ENCODE measurements at places on chromosomes 5 and 9.

DNA sequence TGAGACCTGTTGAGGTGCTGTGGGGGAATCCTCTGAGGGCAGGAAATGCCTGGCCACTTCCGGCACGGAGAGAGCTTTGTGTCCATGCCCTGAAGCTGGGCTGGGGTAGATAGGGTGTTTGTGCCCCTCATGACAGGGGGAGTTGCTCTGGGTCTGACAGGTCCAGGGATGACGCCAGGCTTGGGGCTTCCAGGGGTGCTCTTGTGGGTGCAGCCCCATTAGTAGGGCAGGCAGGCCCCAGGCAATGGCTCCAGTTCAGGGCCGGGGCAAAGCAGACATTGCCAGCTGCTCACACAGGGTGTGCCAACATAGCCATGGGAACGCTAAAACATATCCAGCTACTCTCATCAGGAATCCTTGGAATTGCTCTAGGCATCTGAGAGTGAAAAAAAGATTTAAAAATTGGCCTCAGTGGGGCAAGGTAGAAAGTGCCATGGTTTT lies 21.1 kb downstream of the PITX1 start:
- DNase-seq = peak; percentile 23

DNA sequence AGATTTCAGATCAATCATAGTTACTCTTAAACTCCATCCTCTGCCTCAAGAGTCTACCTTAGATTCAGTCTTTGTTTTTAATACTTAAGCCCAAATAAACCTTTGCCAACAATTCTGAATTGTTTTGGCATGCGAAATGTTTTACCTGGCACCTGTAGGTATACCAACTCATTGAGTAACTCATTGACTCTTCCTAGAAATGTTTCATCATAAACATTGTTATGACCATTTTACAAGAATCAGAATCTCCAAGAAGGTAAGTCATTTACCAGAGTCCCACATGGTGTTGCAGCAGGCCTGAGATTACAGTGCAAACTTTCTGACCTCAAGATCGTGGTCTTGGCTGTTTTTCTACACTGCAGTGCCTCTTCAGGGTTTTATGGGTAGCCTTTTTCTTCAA lies 750.4 kb downstream of the BRINP1 start:
- no peak for DNase-seq

- no peak for DNase-seq
Measured at GRCh38 chr5:134989266-134989830, 21.6 kb downstream of the CATSPER3 start.

DNA sequence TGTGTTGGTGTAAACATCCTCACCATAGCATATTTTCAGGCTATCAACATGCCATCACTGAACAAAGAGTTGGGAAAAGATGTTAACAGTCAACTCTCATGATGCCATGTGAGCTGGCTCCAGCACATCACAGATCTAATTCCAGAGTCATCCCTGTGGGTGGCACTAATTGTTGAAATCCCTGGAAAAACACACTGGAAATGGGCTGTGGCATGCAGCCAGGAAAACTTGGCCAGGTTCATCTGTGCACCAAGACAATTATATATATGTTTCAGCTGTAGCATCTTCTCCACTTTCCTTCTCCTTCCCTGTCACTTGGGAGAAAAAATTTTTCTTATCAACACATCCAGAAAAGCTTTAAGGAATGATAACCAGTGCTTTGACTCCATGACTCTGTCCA lies 313.7 kb downstream of the TRIM32 start:
- no peak for DNase-seq

- DNase-seq = no peak
Measured at GRCh38 chr5:10555277-10555684, 8.6 kb upstream of the ANKRD33B start.

DNA sequence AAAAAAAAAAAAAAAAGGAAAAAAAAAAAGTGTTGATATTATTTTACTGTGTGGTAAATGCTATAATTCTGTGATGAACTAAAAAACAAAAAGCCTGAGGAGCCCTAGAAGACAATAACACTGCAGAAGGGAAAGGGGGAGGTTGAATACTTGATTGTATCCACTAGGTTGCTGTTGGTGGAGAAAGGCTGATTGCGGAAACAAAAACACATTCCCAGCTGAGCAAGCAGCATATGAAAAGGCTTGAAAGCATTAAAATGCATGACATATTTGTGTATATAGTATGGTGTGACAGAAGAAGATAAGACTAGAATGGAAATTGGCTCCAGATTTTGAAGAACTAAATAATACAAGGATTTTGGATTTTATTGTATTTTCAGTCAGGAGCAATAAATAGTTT lies 8.9 kb downstream of the RABGAP1 start:
- no peak for DNase-seq
